ENCODE measurements at places on chromosomes 2 and 18.

GRCh38 chr18:39647627-39648534 is 2082.3 kb upstream of the CELF4 start:
- DNase-seq: no peak

DNA sequence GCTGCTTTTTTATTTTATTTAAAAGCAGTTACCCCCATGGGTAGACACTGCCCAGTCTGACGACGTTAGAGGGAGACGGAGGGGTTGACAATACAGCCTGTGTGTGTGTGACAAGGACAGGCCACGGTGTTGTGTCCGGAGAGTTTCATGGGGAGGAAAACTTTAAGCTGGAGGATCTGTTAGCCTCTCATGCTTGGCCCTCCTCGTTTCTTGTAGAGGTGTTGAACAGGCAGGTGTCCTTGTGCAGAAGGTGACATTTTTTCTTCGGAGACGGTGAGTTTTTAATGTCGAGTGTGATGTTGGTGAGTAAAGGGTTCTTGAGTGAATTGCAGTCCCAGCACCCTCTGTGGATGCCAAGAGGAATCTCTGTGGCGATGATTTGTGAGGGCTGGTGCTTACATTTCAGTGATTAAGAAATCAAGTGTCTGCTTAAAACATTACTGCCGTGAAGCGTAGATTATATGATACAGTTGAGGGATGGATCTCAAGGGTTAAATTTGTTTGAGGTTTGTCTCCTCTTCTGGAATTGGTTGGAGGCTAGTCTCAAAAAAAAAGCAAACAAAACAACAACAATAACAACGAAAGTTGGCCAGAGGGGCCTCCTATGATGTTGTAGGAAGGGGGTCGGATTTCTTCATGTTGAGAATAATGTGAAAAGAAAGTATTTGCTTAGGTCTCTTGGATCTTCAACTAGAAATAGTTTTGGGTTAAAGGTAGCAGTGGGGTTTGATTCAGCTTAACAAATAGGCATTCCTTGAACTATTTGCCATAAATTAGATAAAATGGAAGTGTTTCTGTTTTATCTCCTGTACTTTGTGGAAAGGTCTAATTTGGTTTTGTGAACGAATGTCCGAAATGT is 1.6 kb downstream of the NCOA1 start:
- no peak for DNase-seq

DNA sequence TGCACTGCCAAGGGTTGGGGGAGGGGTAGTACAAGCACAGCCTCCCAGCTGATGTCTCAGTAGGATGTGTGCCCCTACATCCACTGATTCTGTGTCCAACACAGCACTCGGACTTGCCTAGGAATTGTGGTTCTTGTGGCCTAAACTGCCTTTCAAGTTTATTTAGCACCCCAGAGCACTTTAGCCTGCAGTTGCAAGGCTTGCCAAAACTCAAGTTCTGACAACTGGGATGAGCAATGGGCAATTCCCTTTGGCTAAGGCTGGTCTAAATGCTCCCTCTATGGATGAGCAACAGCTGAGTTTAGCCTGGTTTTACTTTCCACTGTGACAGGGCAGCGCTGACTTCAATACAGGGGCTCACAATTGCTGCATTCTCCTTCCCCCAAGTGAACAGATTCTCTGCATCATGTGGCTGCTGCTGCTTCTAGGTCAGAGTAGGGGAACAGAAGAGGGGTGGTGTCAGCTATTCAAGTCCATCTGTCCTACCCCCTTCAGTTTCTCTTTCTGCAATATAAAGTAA is 471.5 kb downstream of the PIK3C3 start:
- no peak for DNase-seq

DNA sequence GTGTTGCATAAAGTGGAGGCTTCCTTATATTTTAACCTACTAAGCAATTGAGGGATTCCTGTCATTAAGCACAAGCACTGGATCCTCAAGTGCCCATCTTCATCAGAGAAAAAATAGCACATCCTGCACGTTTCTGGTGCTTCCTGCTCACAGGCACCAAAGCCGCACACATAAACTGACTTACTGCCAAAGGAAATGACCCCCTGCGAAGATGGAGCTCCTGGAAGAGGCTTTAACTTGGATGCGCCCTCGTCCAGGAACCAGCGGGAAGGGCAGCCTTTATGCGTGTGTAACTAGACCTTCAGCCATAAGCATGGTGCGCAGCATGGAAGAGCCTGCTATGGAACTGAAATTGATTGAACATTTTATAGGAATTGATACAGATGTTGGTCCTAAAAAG is 188.7 kb downstream of the FTCDNL1 start:
- DNase-seq: no peak

GRCh38 chr18:23498117-23498516 is 5.2 kb upstream of the RMC1 start:
- DNase-seq: no peak

Data from stimulated activated CD4-positive, alpha-beta T cell treated with anti-CD3 and anti-CD28 coated beads, Interleukin-15, amount 100 ng/mL, for 1 hour (primary cell).